ENCODE measurements at places on chromosomes 6 and 20.

- DNase-seq = no peak
Observed at GRCh38 chr20:56683077-56683865, 54.2 kb downstream of the TFAP2C start.

- DNase-seq = no peak
Observed at GRCh38 chr20:7087803-7088202, 320.3 kb downstream of the BMP2 start.

DNA sequence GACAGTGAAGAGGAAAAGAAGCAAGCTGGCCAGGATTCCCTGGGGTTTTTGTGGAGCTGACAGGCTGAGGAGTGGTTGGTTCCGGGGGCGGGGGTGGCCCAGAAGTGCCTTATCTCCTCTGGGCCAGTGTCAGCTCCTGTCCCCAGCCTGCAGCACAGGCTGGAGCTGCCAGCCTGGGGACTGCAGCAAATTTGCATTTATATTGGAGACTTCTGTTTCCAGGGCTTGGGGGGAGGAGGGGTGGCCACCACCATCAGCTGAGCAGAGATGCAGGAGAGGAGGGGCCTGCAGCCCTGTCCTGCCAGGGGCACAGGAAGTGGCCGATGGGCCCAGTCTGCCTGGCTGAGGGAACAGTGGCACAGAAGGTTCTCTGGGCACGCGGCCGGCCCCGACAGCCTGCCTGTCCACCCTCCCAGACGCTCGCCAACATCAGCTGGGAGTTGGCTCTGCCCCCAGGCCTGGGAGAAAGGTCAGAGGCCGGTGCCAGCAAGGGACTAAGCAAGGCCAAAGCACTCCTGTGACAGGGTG, 24.3 kb upstream of the SCRT2 start:
- no peak for DNase-seq

- no peak for DNase-seq
Observed at GRCh38 chr6:157552081-157552747, 171.2 kb downstream of the ZDHHC14 start.

DNA sequence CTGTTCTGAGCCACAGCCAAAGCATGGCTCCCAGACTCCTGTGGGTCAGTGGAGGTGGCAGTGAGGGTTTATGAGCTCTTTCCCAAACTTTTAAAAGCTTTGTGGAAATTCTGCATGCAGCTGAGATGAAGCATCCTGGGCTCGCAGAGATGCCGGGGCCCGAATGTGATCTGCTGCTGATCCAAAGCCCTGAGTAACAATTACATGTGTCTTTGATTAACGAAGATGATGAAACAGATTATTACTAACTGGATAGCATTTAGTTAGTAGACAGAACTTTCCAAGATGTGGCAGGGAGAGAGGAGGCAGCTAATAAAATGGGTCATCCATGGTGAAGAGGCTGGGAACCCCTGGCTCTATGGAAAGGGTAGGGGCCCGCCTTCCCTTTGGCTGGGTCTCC, 43.9 kb upstream of the MDFI start:
- DNase-seq = no peak

DNA sequence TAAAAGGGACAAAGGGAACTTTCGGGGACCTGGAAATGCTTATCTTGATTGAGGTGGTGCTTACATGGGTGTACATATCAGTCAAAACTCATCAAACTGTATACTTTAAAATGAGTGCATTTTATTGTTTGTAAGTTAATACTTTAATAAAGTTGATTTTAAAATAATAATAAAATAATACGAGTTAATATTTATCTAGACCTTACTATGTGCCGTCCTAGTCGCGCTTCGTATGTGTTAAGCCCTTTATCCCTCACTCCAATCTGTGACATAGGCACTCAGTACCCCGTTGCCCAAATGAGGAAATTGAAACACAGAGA, 47.5 kb downstream of the PDYN start:
- no peak for DNase-seq

DNA sequence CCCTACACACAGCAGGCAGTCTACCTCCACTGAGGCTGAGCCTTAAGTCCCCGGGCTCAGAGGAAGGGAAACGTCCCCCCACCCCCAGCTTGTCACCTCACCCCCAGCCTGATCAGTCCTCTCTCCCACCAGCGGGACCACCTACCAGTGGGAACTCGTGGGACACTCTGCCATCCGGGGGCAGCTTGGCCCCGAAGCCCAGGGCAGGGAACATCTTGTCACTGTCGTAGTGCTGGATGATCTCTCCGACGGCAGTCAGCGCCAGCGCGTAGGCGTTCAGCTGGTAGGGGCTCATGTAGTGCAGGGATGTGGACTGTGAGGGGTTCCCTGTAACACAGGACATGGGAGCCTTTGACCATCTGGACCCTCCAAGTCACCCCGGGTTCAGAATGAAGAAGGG, 48.6 kb downstream of the RAB44 start:
- no peak for DNase-seq

- no peak for DNase-seq
Observed at GRCh38 chr20:9399322-9399721, 115.1 kb upstream of the LAMP5 start.

- DNase-seq = no peak
Observed at GRCh38 chr6:170226647-170227046, 64.2 kb downstream of the DLL1 start.

DNA sequence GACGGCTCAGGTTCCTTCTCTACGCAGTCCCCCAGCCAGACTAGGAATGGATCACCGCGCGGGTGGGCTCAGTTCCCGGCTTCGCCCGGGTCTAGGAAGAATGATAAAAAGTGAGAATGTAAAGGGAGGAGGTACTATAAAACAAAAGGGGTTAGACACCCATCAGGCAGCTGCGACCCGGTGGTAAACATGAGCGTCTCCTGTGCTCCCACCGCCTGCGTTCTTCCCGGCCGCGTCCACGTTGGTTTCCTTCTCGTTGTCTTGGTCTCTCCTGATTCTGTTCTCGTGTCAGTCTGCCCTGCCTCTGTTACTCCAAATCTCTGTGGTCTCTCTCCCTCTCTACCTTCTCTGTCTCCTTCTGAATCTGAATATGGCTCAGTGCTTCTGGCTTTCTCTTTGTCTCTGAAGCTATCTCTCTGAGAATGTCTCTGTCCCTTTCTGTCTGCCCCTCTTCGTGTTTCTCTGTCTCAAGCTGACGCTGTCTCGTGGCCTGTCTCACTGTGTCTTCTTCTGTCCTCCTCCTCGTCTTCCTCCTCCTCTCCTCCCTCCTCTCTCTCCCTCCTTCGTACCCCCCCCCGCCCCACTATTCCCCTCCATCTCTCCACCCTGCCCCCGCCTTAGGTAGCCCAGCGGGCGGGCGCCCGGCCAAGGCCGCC, 41.6 kb upstream of the FOXP4 start:
- DNase-seq = no peak

DNA sequence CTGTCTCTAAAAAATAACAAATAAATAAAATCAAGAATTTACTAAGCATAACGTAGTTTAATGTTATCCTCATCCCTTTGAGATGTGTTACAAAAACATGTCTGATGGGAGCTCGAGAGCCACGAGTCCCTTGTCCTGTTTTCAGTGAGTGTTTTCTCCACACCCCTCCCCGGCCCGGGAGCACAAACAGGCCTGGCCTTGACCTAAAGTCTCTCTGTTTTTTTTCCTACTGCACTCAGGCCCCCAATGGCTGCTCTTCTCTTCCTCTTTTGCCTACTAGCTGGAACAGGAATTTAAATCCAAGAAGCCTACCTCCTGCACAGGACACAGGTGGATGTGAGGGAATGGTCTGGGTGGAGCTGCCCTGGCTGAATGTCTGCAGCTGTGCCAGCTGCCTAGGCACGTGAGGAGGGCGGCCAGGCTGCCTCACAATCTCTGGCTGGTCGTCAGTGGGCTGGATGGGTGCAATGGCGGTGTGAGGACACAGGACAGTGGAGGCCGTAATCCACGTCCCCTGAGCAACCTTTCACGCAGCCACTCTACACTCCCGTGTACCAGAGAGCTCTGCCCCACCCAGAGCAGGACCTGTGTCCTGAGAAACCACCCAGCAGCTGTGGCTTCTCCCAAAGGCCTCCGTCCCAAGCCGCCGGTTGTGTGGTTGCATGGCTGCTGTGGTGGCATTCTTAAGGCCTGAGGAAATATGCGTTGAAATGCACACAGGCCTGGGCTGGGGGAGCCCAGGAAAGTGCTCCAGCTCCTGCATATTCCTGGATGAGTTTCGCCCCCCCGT, 117.5 kb downstream of the FAM120B start:
- no peak for DNase-seq

DNA sequence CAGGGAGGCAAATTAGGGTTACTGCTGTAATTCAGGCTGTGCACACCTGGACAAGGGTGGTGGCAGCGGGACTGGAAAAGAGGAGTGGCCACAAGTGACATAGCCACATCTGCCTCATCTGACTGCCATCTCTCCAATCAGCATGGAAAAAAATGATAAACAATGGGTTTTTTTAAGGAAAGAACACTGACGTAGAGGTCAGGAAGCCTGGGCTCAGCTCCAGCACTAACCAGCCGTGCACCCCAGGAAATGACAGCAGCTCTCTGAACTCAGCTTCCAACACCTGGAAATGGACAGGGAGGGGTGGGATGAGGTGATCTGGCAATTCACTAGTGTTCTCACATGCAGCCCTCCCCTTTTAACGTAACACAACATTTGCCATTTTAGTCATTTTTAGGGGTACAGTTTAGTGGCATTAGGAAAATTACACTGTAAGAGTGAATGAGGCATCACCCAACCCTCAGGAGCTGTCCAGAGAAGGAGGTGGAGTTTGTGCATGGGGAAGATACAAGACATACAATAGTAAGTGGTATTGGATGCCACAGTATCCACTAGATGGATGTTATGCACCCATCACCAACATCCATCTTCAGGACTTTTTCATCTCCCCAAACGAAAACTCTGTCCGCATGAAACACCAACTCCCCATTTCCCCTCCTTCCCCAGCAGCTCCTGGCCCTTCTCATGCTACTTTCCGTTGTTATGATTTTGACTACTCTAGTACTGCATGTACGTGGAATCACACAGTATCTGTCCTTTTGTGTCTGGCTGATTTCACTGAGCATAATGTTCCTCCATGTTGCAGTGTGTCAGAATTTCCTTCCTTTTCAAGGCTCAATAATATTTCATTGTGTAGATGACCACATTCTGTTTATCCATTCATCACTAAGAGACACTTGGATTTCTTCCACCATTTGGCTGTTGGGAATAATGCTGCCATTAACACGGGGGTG, 215.5 kb upstream of the ECI2 start:
- no peak for DNase-seq

- no peak for DNase-seq
Observed at GRCh38 chr6:4656106-4656505, 120.1 kb upstream of the CDYL start.

DNA sequence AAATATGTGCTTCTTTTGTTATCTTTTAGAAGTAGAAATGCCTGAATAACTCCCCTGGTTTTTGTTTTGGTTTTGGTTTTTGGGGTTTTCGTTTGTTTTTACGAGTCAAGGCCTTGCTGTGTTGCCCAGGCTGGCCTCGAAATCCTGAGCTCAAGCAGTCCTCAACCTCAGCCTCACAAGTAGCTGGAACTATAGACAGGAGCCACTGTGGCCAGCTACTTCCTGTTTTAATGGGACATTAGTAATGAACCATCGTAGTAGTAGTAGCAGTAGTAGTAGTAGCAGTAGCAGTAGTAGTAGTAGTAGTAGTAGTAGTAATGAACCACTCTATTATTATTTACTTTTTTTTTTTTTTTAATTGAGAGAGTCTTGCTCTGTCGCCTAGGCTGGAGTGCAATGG, 66.0 kb downstream of the UBR2 start:
- DNase-seq = no peak

DNA sequence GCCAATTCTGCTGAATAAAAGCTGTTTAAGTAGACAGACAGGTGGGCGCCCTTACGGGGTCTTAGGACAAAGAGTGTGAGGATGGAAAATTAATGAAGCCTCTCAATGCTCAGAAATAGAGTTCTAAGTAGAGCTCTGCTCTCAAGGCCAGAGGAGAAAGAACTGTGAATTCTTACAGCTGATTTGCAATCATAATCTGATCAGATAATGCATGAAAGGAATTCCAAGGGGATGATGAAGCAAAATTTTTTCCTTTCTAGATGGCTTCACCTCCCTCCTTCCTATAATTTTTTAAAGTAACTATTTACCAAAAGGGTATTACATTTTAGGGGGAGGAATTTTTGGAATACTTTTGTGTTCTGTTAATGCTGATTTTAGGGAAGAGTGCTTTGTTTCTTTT, 308.1 kb upstream of the HS3ST5 start:
- DNase-seq = no peak

Data from T-helper 1 cell (primary cell).